A673 (cell line): ENCODE measurements at places on chromosomes 5 and 9. TPM values are rescaled to one million over a fixed set of nuclear protein-coding genes. Genes with fewer than 3 reads are reported as not detected.

DNA sequence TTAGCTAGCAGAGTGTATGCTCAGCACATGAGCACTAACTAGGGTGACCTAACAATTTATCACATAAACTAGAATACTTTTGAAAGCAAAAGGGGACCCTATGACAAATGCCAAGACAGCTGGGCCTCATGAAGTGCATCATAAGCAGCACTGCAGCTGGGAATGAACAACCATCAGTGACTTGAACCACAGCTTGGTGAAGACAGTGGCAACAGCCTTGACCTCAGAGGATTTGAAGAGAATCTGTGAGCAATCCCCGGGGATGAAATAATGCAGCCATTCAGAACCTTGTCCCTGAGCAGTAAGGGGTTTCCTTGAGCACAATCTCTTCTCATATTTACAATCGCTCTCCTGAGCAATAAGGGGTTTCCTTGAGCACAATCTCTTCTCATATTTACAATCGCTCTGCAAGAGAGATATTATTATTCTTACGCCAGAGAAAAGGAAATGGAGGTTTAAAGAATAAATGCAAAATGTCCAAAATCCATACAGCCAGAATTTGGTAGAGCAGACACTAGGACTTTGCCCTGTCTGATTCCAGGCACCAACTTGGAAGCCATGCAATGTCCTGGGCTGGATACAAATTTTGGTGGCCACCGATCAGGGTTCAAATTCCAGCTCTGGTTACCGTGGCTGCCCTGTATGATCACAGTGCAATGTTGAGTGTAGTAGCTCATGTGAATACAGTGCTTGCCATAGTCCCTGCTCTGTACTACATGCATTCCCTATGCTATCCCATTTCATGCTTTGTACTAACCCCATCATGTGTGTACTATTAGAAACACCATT is 846 bp upstream of the NSG2 start:
- no peak for DNase-seq
- H3K27ac ChIP-seq: no peak overlapping the region
- H3K27me3 ChIP-seq: peaks cover 7% of the 10 kb centered on the region
- H3K36me3 ChIP-seq: no peaks in the 10 kb centered on the region
- no peak overlapping the region for H3K4me3 ChIP-seq
- no peaks in the 10 kb centered on the region for H3K4me1 ChIP-seq

DNA sequence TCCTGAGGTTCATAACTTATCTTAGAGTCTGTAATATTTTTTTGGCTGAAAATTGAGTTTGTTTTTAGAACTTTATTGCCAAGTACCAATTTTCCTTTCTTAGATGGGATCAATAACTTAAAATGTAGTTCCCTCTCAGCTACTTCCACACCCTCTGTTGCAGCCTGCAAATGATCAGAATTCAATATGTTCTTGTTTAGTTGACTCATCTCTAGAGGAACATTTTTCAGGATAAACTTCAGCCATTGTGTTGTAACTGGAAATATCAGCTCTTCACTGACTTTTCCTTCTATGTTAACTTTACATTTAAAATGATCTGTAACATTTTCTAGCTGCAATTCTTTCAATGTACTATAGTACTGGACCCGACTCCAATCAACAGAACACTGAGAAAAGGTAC is 115.7 kb downstream of the ESM1 start:
- H3K27me3 ChIP-seq: no peaks in the 10 kb centered on the region
- DNase-seq: no peak
- no peak overlapping the region for H3K4me3 ChIP-seq
- H3K4me1 ChIP-seq: peaks cover 20% of the 10 kb centered on the region

DNA sequence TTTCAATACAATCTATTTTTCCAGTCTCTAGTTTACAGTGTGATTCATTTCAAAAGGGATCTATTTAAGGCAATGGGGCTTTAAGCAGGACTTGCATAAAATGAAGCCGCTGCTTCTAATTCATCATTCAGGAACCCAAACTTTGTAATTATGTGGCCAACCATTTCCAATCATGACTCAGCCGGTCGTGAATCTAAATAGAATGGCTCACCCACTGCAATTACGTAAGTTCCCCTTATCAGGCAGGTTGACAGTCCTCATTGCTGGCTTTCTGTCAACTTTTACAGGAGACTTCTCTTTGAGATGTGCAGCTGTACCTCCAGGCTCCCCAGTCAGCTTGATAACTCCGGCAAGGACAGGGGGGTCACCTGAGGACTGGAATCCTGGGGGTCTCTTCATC is 152.8 kb upstream of the DAP start:
- DNase-seq: peak; percentile 23
- H3K27me3 ChIP-seq: no peaks in the 10 kb centered on the region

- H3K36me3 ChIP-seq: no peaks in the 10 kb centered on the region
- H3K4me1 ChIP-seq: no peaks in the 10 kb centered on the region
- no peaks in the 10 kb centered on the region for H3K27me3 ChIP-seq
Observed at GRCh38 chr5:79707535-79707934, 17.9 kb downstream of the CMYA5 start.

GRCh38 chr9:137077010-137077747 is at the start of gene UAP1L1:
UAP1L1 (plus strand) TSS chr9:137077517; CDS start chr9:137077533, 16 bp downstream.
- H3K27me3 ChIP-seq: no peaks in the 10 kb centered on the region
- peaks cover 5% of the 10 kb centered on the region for H3K36me3 ChIP-seq
- peak; percentile 58 for DNase-seq
- peak within 1 kb of the TSS; percentile 59 for H3K4me3 ChIP-seq
- H3K4me1 ChIP-seq: peaks cover 5% of the 10 kb centered on the region
- no peak within 1 kb of the TSS for H3K27ac ChIP-seq

DNA sequence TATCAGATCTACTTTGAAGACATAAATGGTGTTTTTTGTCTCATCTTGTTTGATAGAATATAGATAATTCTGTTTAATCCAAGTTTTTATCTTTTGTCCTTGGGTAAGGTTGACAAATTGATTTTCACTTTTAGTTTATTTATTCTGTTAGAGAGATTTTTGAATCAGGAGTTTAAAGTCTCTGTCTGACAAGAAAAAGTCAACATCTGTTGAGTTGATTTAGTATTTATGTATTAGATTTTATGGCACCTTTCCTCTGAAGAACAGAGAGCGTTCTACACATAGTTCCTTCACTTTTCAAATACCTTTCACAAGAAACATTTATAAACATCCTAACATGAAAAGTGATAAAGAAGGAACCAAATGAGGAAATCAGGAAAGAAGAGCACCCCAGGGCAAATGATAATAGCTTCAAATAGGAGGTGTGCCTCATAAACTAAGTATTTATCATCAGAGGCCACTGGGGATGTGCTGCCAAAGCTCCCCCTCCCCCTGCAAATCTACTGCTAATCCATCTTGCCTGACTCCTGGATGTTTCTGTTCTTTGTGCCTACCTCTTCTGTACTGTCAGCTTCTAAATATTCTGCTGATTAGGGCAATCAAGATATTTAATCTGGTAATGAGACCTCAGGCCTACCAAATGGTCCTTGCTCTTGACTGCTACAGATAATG is 457.7 kb upstream of the CHD1 start:
- no peaks in the 10 kb centered on the region for H3K36me3 ChIP-seq
- H3K27ac ChIP-seq: no peak overlapping the region
- H3K4me1 ChIP-seq: no peaks in the 10 kb centered on the region
- no peaks in the 10 kb centered on the region for H3K27me3 ChIP-seq

- H3K27ac ChIP-seq: no peak overlapping the region
- H3K4me3 ChIP-seq: no peak overlapping the region
Observed at GRCh38 chr5:31983851-31984250, 190.3 kb downstream of the GOLPH3 start.

DNA sequence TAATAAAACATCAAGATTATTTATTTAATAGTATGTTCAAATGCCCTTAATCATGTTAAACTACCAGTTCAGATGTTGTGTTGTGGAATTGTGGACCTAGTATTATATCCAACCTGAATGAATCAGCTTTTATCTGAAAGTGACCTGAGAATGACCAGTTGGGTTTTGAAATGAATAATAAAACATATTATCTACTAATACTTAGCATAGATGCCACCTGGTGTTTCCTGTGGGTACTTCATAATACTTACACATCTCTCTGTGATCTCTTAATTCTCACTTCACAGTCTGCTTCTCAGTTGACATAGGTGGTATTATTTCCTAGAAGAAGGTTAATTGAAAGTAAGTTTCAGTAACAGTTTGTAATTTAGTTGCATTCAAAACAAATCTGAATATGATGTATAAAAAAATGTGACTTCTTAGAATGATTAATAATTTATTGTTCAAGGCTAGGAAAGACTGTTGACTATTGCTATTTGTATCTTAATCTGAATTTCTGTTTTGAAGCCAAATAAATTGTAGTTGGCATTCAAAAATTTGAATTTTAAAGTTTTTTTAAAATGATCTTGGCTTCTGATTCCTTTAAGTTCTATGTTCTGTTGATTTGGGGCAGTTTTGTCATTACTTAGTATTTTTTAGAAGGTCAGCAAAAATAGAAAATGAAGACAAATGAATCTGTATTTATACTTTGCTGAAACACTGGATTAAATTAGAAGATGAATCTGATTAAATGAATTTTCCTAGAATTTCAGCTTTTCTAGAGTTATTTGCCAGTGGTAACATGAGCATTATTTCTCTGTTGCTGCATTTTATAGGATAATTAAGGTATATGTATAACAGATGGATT is 48.2 kb downstream of the KIF2A start:
- H3K27ac ChIP-seq: no peak overlapping the region
- H3K36me3 ChIP-seq: peaks cover 44% of the 10 kb centered on the region
- H3K27me3 ChIP-seq: no peaks in the 10 kb centered on the region
- DNase-seq: peak; percentile 57
- no peaks in the 10 kb centered on the region for H3K4me1 ChIP-seq
- no peak overlapping the region for H3K4me3 ChIP-seq

DNA sequence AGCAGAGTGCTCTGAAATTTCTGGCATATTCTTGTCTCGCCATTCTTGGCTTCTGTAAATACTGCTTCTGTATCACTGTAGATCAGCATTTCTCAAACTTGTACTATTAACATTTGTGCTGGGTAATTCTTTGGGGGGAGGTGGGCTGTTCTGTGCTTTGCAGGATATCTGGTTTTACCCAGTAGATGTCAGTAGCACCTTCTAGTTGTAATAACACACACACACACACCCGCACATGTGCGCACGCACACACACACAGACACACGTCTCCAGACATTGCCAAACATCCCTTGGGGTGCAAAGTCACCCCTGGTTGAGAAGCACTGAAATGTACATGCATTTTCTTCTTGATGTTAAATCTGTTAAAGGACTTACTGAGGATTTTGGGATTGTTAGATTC is 304.1 kb downstream of the MAT2B start:
- H3K4me3 ChIP-seq: no peak overlapping the region
- H3K27me3 ChIP-seq: no peaks in the 10 kb centered on the region
- no peaks in the 10 kb centered on the region for H3K36me3 ChIP-seq
- no peak for DNase-seq

PCDHGC4 gene
- total RNA-seq: 3.6 and 3.8 TPM in 2 replicates

ESM1 gene
- total RNA-seq: not detected in 2 replicates

IL33 gene
- 1.6 and 3.3 TPM in 2 replicates for total RNA-seq

SLC6A18 gene
- not detected in 2 replicates for total RNA-seq

GPR21 gene
- 0.31 TPM in 1 of 2 replicates, not detected in the other for total RNA-seq

PDZD2 gene
- total RNA-seq: 2.2 and 2.3 TPM in 2 replicates
